ENCODE measurements at places on chromosomes 3 and 15.

DNA sequence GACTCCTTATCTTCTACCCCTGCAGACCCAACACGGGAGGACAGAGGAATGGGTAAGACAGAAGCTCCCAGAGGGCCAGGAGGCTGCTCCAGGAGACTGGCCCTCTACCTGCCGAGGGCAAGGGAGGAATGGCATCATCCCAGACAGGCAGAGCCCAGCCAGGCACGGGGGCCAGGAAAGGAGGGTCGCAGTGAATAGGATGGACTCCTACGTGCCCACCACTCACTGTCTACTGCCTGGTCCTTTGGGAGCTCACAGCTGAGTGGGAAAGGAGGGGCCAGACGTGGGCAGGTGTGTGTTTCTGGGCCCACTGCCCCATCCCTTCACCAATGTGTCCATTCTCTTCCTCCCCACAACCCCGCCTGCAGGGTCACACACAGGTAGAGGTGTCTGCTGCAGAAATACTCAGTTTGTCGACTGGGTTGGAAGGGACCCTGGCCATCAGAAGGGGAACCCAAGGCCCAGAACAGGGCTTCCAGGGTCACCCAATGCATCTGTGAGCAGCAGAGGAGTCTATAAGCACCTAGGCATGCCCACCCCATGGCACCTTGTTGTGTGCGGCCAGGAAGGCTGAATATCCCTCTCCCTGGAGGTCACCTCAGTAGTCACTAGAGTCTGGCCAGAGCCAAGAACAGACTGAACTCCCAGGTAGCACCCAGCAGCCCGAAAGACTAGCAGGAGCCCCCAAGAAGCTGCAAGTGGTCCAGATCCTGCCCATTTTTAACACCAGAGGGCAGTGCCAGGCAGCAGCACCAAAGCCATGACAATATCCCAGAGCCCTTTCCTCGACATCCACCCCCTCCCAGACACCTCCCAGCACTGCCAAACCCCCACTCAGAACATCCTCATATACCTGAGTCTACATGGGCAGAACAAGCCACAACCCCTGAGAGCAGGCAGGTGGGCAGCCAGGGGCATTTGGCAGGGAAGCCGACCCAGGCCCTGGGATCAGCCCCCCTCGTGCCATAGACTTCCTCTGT lies 24.0 kb downstream of the TKT start:
- DNase-seq = no peak

DNA sequence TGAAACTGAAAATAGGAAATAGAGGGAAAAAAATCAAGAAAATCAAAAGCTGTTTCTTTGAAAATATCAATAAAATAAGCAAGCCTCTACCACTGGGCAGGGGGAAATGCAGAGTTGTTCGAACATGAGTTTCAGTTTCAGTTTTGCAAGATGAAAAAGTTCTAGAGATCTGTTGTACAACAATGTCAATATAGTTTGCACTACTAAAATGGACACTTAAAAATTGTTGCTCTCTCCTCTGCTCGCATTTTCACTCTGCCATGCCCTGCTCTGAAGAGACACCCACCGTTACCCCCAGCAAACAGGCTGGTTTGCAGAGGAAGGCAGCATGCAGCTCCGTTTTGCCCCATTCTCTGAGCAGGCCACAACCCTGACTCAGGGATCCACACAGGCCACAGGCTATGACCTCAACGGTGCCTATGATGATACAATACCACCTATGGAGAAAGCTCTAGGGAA lies 64.5 kb downstream of the ZNF148 start:
- peak; percentile 13 for DNase-seq

GRCh38 chr15:60721707-60722106 lies 242.8 kb upstream of the ICE2 start:
- no peak for DNase-seq

- no peak for DNase-seq
Measured at GRCh38 chr3:64039981-64040733, 16.9 kb upstream of the PSMD6 start.

DNA sequence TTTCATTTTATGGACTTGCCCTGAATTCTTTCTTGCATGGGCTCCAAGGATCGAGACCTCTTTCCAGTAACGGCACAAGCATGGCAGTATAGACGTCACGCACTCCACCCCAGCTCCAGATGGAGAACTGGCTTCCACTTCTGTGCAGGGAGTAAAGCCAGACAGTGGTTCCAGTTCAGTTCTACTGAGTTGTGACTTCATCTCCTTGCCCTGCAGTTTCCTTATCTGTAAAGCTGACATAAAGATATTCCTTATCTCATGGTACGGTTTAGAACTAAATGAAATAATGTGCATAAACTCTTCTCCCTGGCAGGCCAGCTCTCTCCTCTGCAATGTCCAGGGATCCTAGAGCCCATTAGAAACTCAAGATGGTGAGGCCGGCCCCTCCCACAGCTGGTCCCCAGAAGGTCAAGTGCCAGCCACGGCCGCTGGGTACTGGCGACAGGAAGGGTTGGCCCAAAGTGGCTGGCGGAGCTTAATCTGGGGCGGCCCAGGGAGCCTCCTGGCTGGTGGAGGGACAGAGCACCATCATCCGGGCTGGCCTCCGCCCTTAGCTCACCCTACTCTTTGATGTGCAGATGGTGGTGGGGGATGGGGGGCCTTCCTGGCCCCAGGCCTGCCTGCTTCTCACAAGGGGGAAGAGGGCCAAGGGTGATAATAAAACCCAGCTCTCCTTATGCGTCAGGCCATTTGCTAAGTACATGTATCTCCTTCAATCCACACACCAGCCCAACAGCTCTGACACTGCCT lies 7.2 kb downstream of the MESP2 start:
- DNase-seq = no peak

DNA sequence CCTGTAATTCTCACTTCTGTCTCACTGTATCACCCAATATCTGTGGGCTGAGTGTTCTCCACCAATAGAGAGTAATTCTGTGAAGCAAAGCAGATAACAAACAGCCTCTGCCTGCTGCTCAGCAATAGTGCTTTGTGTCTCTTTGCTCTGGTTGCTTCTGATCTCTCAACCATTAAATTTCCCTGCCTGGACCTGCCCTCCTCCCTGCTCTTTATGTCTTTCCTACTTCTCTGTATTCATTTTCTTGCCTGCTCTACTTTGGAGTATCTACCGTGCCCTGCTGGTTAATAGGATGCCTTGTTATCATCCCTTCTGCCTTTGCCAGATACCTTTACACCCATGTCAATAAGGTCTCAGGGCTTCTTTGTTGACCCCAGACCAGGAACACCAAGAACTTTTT lies 102.9 kb upstream of the CGNL1 start:
- DNase-seq = no peak

DNA sequence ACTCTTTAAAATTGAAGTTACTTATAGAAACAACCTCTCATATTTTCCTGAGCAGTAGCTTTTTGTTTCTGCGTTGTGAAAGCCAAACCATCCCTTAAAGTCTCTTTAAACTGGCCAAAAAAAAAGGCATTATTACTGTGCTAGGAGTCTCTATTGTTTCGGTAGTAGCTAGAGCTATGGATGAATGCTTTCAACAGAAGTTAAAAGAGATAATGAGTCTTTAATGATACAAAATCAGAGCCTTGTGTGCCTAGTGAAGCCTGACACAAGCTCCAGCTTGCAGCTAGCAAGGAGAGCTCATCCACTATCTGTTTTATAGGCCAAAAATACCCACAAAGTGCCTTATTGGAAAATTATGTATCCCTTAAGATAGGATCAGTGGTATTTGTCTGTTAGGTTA lies 360.4 kb upstream of the CDIN1 start:
- no peak for DNase-seq

DNA sequence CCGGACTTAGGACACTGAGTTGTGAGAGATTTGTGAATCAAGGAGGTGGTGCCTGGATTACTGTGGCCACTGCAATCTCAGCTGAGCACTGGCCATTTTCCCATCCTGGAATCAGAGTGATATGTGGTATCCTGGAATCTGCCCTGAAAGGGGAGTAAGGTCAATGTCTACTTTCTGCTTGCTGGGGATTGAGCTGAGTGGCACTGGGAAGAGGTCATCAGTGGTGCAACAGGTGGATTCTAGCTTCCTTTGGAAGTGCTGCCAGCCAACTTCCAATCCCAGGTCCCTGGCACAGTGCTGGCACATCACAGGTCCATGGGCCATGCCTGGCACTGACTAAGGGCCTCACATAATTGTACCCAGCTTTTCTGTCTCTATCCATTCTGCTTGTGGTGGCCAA lies 20.6 kb upstream of the TSEN2 start:
- no peak for DNase-seq

Measured in activated T-helper 1 cell treated with anti-CD3 and anti-CD28 coated beads, Interleukin-2, amount 50 U/mL, for 16 hours (primary cell).